ENCODE measurements at places on chromosomes 4 and X. TPM values are rescaled to one million over a fixed set of nuclear protein-coding genes. Genes with fewer than 3 reads are reported as not detected.

The DCAF12L2 gene
- 0.42 TPM for total RNA-seq

The MAGEC1 gene
- total RNA-seq: not detected

The AMBN gene
- 0.19 TPM for total RNA-seq

The DMRTC1 gene
- 0.05 TPM for total RNA-seq

The ADGRG2 gene
- 11.9 TPM for total RNA-seq

The HSFX4 gene
- total RNA-seq: 0.28 TPM

The ADGRG4 gene
- under 0.01 TPM for total RNA-seq

The SLC6A14 gene
- 0.09 TPM for total RNA-seq
